ENCODE measurements at places on chromosomes 11 and 22.
A peak's percentile ranks its signal among the peaks of the same experiment; 100 is the strongest.

GRCh38 chr11:77069969-77070582 lies 3.3 kb downstream of the CAPN5 start:
- DNase-seq = no peak

GRCh38 chr11:64018310-64018709 lies 17.4 kb upstream of the FLRT1 start:
- no peak for DNase-seq

- no peak for DNase-seq
These were observed 156.4 kb downstream of the TTC17 start for GRCh38 chr11:43515090-43515489.

- no peak for DNase-seq
These were observed 61.9 kb downstream of the MED15 start for GRCh38 chr22:20569059-20570058.

DNA sequence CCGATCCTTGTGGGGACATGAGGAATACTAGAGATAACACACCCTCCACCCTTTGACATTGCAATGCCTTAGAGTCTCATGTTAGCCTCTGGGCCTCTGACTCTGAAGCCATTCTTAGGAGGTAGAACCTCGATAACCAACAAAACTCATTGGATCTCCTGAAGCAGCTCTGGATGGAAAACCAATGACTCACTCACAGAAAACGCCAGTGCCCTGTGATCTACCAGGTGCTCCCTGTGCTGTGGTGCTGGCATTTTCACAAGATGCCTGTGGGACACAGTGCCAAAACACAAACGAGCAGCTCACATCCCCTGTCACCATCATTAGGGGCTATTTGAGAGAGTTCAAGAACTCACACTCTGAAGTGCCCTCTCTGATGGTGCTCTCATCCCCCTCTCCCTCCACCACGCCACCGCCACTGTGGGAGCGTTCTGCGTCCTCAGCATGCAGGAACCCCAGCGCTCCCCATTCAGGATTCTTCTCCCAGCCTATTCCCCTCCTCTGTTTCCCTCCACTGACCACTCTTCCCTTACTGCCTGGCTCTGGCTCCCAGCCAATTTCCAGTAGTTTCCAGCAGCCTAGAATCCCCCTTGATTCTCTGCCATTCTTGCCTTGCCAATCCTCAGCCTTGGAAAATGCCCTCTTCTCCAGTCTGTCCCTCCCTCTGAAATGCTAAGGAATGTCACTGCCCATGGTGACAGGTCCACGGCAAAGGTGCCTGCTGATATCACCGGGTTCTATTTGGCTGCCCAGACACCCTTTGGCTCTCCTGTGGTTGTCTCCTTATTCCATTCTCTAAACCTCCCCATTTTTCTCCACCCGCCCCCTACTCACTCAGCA lies 4.7 kb upstream of the POLD4 start:
- no peak for DNase-seq

DNA sequence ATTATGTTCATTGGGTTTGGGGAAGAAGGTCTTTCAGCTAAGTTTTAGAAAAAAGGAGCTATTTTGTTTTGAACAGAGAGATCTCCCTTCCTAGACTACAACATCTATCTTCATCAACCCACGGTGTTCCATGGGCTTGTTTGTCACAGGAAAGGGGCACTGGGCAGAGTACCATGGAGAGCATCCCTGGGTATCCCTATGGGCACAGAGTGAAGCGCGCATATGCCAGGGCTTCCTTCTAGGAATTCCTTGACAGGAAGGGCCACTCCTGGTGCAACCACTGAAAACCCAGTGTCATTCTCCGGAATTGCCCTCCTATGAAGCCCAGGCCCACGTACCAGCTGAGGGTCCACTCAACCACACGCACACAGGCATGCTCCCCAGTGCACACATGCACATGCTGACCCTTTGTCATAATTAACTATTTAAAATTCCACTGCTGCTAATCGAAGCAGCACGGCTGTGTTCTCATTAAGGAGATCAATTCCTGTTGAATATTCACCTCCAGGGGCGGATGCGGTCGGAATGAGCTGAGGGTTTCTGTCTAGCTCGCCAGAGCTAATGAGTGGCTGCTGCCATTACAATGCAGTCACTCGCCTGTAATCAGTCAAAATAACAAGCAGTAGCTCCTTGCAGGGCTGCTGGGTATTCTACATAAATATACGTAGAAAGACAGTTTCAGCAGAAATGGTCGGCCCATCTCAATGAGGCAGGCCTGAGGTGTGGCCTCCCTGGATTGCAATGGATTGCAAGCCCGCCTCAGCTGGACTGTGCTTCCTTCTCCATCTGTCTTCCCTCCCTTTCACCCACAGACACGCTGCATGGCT lies 512.5 kb downstream of the OPCML start:
- DNase-seq = no peak

DNA sequence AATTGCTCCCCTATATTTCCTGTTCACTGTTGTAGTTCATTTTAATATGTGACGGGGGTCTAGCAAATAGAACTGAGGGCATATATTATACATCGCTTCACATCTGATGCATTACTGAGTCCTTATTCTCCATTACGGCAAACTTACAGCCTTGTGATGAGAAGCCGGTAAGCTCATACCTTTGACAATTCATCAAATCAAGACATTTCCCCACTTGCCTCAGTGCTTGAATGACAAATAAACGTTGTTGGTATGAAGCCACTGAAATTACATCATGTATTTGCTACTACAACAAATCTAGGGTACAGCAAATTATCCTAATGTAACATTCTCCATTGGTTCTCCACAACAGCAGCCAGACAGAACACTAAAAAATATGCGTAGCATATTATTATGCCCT lies 1999.8 kb downstream of the LRRC4C start:
- no peak for DNase-seq

DNA sequence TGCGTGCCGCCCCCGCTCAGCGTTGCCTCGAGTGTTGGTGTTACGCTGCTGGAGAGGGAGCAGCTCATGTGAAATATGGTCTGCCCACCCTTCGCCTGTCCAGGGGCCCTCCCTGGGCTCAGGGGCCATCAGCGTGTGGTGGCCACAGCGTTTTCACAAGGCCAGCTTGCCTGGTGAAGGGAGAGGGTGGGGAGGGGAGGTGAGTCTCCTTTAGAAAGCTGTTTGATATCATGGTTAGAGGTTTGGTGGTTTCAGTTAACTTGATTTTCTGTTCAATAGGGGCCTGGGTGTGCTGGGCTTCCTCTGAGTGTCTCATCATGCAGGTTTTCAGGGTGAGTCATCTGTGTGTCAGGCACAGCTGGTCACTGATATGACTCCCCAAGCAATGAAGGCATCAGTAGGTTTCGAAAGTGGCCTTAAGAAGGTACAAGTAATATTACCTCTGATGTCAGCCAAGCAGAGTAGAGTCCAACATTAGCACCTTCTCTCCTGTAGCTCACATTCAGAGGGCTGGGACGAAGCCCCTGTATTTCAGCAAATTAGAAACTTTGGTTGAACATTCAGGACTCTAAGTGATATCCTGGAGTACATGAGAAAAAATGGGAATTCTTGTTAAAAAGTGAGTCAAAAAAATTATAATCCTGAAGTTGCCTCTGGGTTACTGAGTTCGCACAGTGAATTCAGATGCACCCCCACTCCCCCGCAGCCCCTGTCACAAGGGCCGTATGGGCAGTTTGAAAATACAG lies 172.5 kb downstream of the TBC1D22A start:
- DNase-seq = no peak

DNA sequence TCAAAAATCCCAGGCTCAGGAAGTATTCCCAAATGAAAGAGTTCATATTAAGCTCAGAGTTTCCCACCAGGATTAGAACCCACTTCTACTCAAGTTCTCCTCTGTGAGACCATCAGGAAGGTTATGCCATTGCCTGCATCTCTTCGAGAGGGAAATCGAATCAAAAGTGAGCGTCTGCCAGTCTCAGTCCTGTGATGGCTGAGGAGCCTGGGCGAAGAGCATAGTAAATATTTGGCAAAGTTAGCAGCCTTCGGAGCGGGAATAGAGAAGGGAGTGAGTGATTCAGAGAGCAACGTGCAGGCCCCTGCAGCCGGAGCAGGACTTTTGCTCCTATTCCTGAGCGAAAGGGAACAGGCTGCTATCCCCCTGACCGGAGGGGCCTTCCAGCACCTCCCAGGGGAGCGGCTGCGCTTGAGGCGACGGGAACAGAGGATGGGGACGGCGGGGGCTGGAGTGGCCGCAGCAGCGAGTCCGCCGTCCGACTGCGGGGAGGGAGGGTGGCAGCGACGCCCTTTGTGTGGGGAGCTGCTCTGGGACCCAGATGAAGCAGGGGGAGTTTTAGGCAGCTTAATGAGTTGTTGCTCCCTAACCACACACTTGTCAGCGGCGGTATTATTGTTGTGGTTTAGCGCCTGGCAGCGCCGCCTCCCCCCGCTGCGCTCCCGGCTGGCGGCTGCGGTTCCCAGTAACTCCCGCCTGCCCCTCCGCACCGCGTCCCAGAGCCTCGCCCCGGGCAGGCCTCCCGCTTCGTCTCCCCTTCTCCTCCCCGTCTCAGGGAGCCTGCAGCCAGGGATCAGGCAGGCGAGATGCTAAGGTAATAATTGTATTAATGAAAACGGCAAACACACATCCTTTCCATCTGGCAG lies 21.7 kb upstream of the NRGN start:
- DNase-seq = peak; percentile 56

GRCh38 chr11:117979481-117980211 lies 6.5 kb upstream of the IL10RA start:
- DNase-seq = no peak

GRCh38 chr11:72236774-72237111 lies 7.2 kb downstream of the PHOX2A start:
- DNase-seq = no peak

DNA sequence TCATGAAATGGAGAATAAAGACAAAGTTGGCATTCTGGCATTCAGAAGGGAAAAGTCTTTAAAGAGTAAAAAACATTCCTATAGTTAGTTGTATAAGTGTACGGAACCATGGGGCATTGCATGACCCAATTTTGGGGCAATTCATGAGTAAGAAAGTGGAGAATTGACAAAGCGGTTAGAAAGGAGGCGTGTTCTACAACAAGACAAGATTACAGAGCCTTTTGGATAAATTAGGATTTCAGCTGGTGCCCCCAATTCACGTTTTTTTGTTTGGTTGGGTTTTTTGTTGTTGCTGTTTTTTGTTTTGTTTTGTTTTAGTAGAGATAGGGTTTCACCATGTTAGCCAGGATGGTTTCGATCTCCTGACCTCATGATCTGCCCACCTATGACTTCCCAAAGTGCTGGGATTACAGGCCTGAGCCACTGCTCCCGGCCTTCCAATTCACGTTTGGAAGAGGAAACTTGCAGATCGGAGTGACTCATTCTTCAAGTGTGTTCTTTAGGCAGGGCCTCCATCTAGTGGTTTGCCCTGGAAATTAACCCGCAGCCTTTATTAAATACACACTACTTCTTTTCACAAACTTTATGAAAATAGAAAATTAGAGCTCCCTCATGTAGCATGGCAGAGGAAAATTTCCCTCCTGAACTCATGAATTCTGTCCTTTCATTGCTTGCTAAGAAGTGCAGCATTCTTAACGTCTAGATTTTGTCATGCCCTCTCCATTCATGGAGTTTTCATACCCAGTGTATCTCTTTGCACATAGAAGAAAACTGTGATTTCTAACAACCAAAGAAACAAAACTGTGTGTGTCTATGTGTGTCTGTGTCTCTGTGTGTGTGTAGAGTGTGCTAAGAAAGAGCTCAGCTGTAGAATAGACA lies 118.1 kb downstream of the BBOX1 start:
- DNase-seq = peak; percentile 73

- DNase-seq = peak; percentile 27
These were observed at the start of gene MCHR1 for GRCh38 chr22:40679249-40679963. MCHR1 (plus strand) TSS chr22:40679484; CDS start chr22:40679653, 169 bp downstream.

- peak; percentile 60 for DNase-seq
These were observed 540 bp downstream of the ADM start for GRCh38 chr11:10305262-10305963.

- peak; percentile 91 for DNase-seq
These were observed 28.3 kb downstream of the SERHL2 start for GRCh38 chr22:42581762-42582716.

- DNase-seq = no peak
These were observed 160.9 kb downstream of the ADAMTS15 start for GRCh38 chr11:130609121-130610035.

DNA sequence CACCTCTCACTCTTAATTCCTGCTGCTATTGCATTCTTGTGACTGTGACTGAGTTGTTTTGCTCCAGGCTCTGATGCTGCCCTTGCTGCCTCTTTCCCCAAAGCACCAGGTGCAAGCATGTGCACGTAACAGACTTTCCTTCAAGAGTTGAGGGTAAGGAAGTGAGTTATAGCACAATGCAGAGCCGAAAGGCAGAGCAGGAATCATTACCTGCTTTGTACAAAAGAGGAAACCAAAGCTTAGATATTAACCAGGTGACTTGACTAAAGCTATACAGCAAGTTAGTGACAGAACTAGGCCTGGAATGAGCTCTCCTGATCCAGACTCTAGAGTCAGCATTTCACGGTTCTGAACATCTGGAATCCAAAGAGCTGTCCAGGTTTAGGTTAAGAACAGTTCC lies 33.6 kb downstream of the NEU3 start:
- no peak for DNase-seq

GRCh38 chr22:44279069-44279360 lies 33.7 kb downstream of the SHISAL1 start:
- peak; percentile 43 for DNase-seq

DNA sequence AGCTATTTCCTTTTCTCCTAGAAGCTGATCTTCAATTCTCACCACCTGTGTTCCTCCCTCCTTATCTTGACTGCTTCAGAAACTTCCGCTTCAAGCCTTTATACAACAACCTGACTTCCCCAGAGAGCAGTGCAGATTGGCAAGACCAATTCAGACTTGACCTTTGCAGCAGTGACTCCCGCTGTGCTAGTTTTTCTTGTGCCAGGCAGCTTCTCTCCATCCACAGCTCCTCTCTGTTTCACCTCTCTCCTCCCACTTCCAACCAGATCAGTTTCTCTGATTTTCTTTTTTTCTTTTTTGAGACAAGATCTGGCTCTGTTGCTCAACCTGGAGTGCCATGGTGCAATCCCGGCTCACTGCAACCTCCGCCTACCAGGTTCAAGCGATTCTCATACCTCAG lies 74.3 kb downstream of the GRAMD1B start:
- DNase-seq = no peak

DNA sequence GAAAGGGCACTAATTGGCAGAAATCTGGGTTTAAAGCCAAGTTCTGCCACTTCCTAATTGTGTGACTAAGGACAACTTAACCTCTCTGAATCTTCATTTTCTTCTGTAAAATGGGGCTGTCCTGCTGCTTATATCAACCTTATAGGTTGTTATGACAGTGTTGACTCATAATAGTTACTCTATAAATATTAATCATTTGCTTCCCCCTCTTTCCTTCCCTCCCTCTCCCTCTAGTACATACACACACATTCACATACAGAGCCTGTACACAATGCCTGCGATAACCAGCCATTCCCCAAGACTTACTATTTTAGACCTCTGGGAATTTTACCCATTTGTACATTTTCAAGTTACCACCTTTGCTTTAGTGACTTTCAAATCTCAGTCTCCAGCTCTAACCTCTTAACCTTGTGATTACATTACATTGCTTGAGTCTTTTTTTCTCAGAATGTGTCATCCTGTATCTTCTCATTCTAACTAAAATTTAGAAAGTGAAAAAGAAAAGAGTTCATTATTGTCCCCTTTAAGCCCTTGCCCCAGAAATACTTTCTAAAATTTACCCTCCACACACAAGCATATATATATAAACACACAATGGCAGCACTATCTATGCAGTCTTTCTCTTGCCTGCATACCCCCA lies 31.9 kb downstream of the GDPD4 start:
- DNase-seq = no peak

GRCh38 chr22:30005213-30005857 lies 74.9 kb upstream of the HORMAD2 start:
- DNase-seq = peak; percentile 87
